Fibroblast of villous mesenchyme (primary cell): ENCODE measurements at places on chromosomes 5 and 9. TPM values are rescaled to one million over a fixed set of nuclear protein-coding genes. Genes with fewer than 3 reads are reported as not detected.

- no peak for DNase-seq
Measured at GRCh38 chr5:89542736-89543135, 659.8 kb upstream of the MEF2C start.

- DNase-seq, result no peak
Measured at GRCh38 chr5:92874790-92875189, 706.2 kb downstream of the NR2F1-AS1 start.

DNA sequence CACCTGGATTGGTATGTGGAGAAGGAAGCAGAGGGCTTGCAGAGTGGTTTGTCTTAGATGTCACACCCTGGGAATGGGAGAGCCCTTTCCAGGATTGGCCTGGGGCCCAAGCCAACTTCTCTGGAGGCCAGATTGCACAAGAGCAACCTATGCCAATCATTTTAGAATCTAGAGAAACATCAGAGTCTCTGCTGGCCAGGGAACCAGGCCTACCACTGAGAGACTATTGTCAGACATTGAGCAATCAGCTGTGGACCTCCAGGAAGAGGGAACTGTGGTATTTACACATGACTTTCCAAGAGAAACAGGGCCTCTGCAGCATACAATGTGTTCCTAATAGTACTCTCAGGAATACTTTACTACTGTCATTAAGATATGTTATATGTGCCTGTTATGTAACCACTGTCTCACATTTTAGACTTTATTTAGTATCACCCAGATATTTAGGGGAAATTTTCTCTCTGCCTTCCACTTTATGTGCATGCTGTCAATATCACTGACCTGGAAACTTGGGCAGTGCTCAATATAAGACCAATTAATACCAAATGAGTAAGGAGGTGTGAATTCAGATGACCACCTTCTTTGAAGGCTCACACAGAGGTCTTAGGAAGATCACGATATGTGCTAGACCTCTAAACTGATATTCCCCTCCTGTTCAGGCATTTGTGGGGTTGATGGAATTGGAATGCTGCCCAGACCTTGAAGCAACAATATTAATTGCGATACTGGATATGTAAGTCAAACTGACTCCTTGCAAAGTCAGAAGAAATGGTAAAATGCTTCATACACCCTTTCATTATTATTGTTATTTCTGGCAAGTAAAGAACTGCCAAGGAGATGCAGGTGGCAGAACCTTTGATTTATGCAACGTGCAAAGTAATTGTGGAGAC lies 20.5 kb upstream of the CCL28 start:
- DNase-seq, result peak; percentile 66

- DNase-seq, result no peak
Measured at GRCh38 chr5:175556794-175557193, 78.4 kb downstream of the SFXN1 start.

- DNase-seq, result no peak
Measured at GRCh38 chr5:144207875-144208444, 37.3 kb downstream of the KCTD16 start.

GRCh38 chr5:82622205-82622604 lies 344.1 kb upstream of the RPS23 start:
- no peak for DNase-seq

- peak; percentile 31 for DNase-seq
Measured at GRCh38 chr9:70924380-70924779, 197.0 kb downstream of the TRPM3 start.

The RAI14 gene
- total RNA-seq, result 251 and 291 TPM in 2 replicates

The EIF4E1B gene
- not detected in 2 replicates for total RNA-seq

The PSAT1 gene
- 106 and 158 TPM in 2 replicates for total RNA-seq

The GDNF gene
- 0.43 and 1.6 TPM in 2 replicates for total RNA-seq

The CER1 gene
- total RNA-seq, result not detected in 2 replicates
